KG1 (cell line): ENCODE measurements at places on chromosomes 13 and 19.

- DNase-seq: no peak
Observed at GRCh38 chr19:7792281-7792680, 29.2 kb downstream of the CLEC4M start.

GRCh38 chr13:28496188-28496564 lies 1.2 kb upstream of the FLT1 start:
- DNase-seq: no peak

GRCh38 chr13:91661692-91662490 lies 263.5 kb downstream of the GPC5 start:
- no peak for DNase-seq

- DNase-seq: no peak
Observed at GRCh38 chr19:52034051-52034728, 6.0 kb upstream of the ZNF614 start.

- DNase-seq: no peak
Observed at GRCh38 chr19:10009714-10010224, 535 bp downstream of the COL5A3 start.

DNA sequence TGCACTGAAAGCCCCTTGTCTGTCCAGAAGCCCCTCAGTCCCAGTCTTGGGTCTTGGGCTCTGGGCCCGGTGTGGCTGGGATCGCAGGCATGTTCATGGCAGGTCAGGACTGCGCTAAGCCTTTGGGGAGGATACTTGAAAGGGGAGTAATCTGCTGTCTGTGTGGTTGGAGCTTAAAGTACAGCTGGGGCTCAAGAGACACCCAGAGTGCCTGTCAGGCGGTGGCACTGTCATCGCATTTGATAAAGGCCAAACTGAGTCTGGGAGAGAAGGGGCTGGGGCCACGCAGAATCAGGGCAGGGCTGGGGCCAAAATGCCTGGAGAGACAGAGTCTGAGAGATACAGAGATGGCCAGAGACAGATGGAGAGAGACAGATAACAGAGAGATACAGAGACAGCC lies 4.2 kb upstream of the CILP2 start:
- DNase-seq: no peak

GRCh38 chr13:44363631-44364344 lies 9.8 kb upstream of the SERP2 start:
- no peak for DNase-seq

DNA sequence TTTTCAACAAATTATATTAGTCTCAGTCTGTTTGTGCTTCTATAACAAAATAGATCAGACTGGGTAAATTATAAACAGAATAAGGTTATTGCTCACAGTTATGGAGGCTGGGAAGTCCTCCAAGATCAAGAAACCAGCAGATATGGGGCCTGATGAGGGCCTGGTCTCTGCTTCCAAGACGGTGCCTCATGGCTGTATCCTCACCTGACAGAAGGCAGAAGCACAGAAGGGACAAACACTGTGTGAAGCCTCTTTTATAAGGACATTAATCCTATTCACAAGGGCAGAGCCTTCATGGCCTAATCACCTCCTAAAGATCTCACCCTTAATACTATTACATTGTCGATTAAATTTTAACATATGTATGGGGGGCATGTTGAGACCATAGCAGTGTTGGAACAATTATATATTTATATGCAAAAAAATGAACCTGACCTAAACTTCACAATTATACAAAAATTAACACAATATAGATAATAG lies 12.7 kb downstream of the F10 start:
- DNase-seq: no peak

DNA sequence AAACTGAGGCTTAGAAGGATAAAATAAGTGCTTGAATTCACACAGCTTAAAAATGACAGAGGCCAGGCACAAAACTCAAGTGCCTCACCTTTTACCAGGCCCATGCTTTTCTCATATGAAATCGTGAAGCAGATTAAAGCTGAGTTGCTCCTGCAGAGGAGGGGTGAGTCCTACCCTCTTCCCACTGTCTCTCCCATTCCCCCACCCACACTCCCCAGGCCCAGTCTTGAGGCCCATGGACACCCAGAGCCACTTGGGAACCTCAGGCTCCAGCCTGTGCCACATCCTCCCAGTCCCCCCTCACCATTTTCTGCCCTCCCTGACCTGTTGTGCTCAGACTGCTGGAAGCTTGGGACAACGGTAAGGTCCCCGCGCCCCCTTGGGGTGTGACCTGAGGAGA lies 17.5 kb downstream of the ZNF574 start:
- no peak for DNase-seq

- no peak for DNase-seq
Observed at GRCh38 chr13:97539651-97540610, 106.0 kb downstream of the RAP2A start.

DNA sequence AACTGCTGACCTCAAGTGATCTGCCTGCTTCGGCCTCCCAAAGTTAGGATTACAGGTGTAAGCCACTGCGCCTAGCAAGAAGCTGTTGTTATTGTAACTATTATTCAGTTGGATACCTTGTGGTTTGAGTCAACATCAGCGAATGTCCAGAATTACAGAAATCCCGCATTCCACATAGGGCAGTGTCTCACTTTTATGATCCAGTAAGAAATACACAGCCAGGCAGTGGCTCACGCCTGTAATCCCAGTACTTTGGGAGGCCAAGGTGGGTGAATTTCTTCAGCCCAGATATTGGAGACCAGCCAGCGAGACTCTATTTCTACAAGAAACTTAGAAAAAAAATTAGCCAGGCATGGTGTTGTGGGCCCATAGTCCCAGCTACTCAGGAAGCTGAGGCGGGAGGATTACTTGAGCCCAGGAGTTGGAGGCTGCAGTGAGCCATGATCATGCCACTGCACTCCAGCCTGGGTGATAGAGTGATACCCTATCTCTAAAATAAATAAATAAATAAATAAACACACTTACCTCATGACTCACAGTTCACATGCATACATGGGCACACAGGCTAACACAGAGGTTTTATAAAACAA lies 43.8 kb downstream of the SPTBN4 start:
- no peak for DNase-seq

DNA sequence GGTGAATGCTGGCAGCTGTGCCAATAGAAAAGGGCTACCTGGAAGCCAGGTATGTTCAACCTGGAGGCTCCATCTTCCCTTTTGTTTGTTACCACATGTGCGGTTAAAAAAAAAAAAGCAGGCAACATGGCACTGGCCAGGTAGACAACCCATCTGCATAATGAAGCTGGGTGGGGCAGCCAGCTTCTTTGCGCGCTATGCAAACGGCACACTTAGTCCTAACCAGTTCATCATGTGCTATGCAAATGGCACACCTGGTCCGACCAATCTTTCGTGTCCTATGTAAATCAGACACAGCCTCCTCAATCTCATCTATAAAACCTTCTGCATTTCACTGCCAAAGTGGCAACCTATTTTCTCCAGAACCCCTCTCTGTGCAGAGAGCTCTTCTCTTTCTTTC lies 11.3 kb upstream of the IGSF23 start:
- DNase-seq: no peak

DNA sequence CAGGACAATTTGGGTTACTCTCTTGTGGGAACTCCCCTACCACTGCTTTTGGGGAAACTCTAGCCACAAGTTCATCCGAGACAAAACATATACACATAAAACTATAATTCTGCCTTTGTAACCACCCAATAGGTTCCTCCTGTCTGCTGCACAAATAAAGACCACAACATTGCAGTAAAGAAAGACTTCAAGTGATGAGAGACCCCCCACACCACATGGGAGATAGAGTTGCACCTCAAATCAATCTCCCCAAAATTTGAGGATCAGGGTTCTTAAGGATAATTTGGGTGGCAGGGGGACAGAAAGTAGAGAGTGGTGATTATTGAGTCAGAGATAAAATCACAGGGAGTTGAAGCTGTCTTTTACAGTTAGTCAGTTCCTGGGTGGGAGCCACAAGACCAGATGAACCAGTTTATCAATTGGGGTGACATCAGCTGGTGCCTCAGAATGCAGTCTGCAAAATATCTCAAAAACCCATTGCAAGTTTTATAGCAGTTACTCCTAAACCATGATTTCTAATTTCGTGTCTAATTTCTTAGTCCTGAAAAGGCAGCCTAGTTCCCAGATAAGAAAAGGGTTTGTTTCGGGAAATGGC lies 1348.5 kb downstream of the PCDH9 start:
- DNase-seq: no peak

DNA sequence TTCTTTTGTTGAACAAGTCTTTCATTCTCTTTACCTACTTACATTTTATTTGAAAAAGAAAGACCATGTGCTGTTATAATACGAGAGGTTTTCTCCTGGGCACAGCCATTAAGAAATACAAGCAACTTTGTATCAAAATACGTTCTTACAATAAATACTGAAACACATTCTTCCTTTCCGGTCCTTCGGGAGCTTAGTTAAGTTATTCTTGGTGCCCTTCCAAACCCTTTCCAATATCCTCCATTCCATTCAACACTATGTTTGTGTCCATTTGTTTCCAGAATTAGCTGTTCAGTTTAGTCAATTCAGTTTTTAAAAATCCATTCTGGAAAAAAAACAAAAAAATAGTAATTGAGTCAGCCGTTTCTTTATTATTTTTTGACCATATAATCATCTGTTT lies 746.8 kb upstream of the SLC10A2 start:
- no peak for DNase-seq
